ENCODE measurements at places on chromosomes 5 and 9.

GRCh38 chr5:35561396-35561795 is 56.3 kb upstream of the SPEF2 start:
- no peak for DNase-seq

GRCh38 chr5:58499941-58500340 is 8.7 kb downstream of the GAPT start:
- DNase-seq = no peak

GRCh38 chr5:107830750-107831149 is 160.0 kb upstream of the EFNA5 start:
- no peak for DNase-seq

- DNase-seq = no peak
Observed at GRCh38 chr5:109668668-109669422, 20.9 kb upstream of the MAN2A1 start.

DNA sequence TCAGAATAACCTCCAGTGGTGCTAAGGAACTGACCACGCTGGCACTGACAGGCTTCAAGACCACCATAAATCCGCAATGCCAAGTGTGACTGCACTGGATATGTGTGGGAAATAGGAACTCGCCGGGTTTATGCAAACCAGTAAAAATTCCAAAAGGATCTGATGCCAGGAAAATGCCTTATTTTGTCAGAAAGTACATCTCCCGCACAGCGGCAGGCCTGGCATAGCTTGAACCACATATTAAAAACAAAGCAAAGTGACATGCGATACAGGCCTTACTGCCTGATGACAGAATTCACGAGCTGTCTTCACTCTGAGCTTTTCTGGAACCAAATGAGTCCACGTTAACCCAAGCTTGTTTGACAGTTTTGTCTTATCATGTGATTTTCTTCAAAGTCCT is 139.6 kb downstream of the GLIS3 start:
- DNase-seq = no peak

DNA sequence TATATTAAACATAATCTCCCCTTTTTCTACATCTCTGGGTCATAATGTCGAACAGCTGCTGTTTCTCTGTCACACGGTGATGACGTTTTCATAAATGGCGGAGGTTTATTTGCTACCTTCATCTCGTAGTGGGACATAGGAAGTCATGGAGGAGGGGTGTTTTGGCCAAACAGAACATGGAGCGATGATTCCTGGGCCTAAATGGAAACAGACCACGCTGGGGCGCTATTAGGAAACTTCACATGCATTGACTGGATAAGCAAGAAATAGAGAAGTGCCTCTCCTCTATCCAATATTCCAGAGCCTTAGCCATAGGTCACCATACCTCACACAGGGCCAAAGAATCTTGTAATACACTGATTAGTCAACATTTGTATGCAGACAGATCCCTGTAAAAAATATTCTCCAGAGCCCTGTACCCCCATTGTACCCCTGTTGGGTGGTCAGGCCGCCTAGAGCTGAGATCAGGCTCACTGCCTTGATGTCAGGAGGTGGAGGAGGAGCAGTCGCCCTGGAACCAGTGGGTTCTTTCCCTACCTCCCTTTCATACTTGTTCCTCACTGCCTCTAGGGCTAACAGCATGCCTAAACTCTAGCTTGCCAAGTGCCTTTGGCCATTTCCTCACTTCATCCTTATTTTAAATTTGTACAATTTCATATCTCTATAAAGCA is 77.8 kb upstream of the SPIN1 start:
- DNase-seq = no peak

Data from A549 (cell line).